CD4-positive, alpha-beta memory T cell (primary cell): ENCODE measurements at places on chromosomes 6 and 20.
A peak's percentile ranks its signal among the peaks of the same experiment; 100 is the strongest.

GRCh38 chr6:3797231-3798054 is 45.9 kb upstream of the PXDC1 start:
- H3K4me1 ChIP-seq: no peaks in the 10 kb centered on the region
- no peak for DNase-seq
- no peak overlapping the region for H3K4me3 ChIP-seq

DNA sequence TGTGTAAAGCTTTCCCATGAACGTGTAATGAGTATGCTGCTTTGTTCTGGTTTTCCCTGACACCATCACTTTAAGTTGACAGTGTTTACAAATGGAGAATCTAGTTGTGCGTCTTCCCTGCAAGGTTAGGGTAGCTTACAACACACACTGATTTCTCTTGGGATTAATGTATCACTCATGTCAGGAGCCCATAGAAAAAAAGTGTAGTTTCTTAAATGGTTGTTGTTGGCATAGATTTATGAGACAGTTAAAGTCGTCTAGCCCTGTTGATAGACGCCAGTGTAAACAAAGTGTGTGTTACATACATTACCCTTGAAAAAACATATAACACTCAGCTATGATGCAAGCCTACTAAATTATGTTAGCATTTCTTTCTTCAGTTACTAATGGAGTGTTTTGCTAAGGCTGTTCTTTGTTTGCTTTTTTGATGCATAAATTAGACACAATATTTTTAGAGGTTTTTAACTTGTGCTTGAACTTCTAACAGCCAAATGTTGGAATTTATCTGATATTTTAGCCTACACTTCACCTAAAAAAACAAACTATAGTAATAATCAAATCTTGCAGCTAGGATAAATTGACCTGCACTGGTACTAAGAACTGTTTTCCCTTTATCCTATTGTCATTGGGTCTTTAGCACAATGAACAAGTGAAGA is 88.6 kb downstream of the RNF217 start:
- no peaks in the 10 kb centered on the region for H3K36me3 ChIP-seq
- H3K4me3 ChIP-seq: no peak overlapping the region
- H3K4me1 ChIP-seq: no peaks in the 10 kb centered on the region
- H3K27ac ChIP-seq: no peak overlapping the region
- H3K27me3 ChIP-seq: no peaks in the 10 kb centered on the region
- no peak for DNase-seq

GRCh38 chr20:58330687-58331086 is 21.2 kb downstream of the RAB22A start:
- no peak overlapping the region for H3K27ac ChIP-seq
- no peak for DNase-seq
- peaks cover 3% of the 10 kb centered on the region for H3K36me3 ChIP-seq
- no peaks in the 10 kb centered on the region for H3K27me3 ChIP-seq
- H3K4me1 ChIP-seq: peaks cover 12% of the 10 kb centered on the region

DNA sequence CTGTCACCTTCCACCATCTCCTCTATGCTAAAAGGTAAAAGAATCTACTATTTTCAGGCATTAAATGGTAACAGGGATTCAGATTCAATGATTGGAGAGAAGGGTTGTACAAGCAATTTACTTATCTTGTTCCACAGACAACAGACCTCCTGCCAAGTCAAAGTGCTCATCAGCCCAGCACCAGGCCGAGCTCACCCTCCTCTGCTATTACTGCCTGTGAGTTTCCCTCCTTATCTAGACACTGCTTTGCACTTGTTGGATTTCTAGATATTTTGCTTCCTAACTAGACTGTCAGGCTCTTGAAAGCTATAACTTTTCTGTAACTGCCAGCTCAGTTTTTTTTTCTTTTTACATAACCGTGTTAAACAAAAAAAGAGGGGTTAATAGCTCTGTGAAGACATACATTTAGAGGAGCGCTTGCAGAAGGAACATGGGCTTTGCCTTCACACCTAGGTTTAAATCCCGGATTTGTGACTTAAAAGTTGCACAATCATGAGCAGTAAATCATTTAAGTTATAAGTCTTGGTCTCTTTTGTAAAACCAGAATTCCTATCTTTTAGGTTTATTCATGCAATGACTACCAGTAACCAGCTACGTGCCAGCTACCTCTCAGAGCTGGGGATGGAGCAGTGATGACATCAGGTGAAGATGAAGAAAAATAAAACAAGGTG is 1.1 kb upstream of the FAM162B start:
- no peak overlapping the region for H3K4me3 ChIP-seq
- H3K27ac ChIP-seq: no peak overlapping the region
- no peaks in the 10 kb centered on the region for H3K36me3 ChIP-seq
- no peaks in the 10 kb centered on the region for H3K4me1 ChIP-seq
- no peak for DNase-seq
- peaks cover 4% of the 10 kb centered on the region for H3K27me3 ChIP-seq

GRCh38 chr6:41940759-41941279 is 789 bp downstream of the CCND3 start:
- H3K27ac ChIP-seq: peak overlapping the region; percentile 80
- no peaks in the 10 kb centered on the region for H3K27me3 ChIP-seq
- H3K4me3 ChIP-seq: peak overlapping the region; percentile 76
- DNase-seq: peak; percentile 59

GRCh38 chr20:60428651-60429050 is 470.4 kb downstream of the CDH26 start:
- no peak for DNase-seq
- H3K27me3 ChIP-seq: no peaks in the 10 kb centered on the region
- no peaks in the 10 kb centered on the region for H3K4me1 ChIP-seq

GRCh38 chr6:104887350-104887749 is 27.6 kb upstream of the HACE1 start:
- no peaks in the 10 kb centered on the region for H3K27me3 ChIP-seq
- no peaks in the 10 kb centered on the region for H3K36me3 ChIP-seq
- H3K27ac ChIP-seq: no peak overlapping the region
- no peak overlapping the region for H3K4me3 ChIP-seq

GRCh38 chr6:134454794-134455193 is 136.9 kb upstream of the SGK1 start:
- peaks cover 14% of the 10 kb centered on the region for H3K4me1 ChIP-seq
- H3K27me3 ChIP-seq: no peaks in the 10 kb centered on the region
- H3K36me3 ChIP-seq: no peaks in the 10 kb centered on the region
- DNase-seq: no peak

GRCh38 chr6:153856929-153857376 is 182.1 kb upstream of the OPRM1 start:
- H3K4me1 ChIP-seq: no peaks in the 10 kb centered on the region
- no peaks in the 10 kb centered on the region for H3K36me3 ChIP-seq
- H3K4me3 ChIP-seq: no peak overlapping the region
- DNase-seq: no peak
- no peak overlapping the region for H3K27ac ChIP-seq

GRCh38 chr6:114274836-114275235 is 68.0 kb downstream of the HS3ST5 start:
- H3K27me3 ChIP-seq: no peaks in the 10 kb centered on the region
- H3K4me3 ChIP-seq: no peak overlapping the region
- H3K4me1 ChIP-seq: no peaks in the 10 kb centered on the region
- H3K27ac ChIP-seq: no peak overlapping the region
- no peaks in the 10 kb centered on the region for H3K36me3 ChIP-seq
- DNase-seq: no peak

GRCh38 chr6:91994787-91995186 is 1407.9 kb upstream of the MAP3K7 start:
- no peaks in the 10 kb centered on the region for H3K27me3 ChIP-seq
- no peaks in the 10 kb centered on the region for H3K36me3 ChIP-seq
- no peak overlapping the region for H3K27ac ChIP-seq

- H3K4me1 ChIP-seq: peaks cover 14% of the 10 kb centered on the region
- H3K27ac ChIP-seq: no peak overlapping the region
- no peak overlapping the region for H3K4me3 ChIP-seq
- DNase-seq: no peak
- H3K27me3 ChIP-seq: no peaks in the 10 kb centered on the region
Measured at GRCh38 chr6:108651340-108652227, 90.9 kb downstream of the FOXO3 start.

DNA sequence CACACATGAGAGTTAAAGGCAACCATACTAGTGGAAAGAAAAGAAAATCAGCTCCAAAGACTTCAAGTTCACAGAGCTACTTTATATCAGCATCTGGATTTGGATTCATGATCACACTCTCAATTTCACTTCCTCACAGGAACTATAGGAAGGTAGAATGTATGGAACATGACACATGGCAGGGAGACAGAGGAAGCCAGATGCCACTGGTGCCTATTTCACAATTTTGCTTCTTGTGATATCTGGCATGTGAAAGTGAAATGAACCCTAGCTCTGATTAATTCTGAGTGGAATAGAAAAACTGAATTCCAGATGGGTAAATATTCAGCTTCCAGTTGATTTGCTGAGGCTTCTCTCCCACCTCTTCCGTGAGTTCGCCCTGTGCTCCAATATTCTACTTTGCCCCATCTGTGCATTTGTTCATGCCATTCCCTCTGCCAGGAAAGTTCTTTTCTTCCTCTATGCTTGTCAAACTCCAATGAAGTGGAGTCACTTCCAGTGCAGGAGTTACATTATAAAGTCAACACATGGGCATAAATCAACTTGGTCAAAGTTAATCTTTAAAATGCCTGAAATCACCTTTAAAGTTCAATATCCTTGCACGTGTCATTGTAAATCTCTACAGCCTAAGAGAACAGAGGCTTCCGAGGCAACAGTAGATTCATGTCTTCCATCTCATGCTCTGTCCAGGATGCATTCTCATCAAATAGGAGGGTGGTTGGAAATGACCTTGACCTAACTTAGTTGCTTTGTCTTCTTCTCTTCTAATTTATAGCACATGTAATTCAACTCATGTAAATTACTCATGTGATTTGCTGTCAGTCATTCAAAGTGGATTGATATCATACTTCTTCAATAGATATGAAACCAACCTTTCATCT is 275.3 kb downstream of the HIVEP2 start:
- H3K27me3 ChIP-seq: no peaks in the 10 kb centered on the region
- H3K27ac ChIP-seq: no peak overlapping the region
- H3K4me1 ChIP-seq: no peaks in the 10 kb centered on the region
- no peaks in the 10 kb centered on the region for H3K36me3 ChIP-seq
- no peak for DNase-seq

GRCh38 chr20:5742041-5742440 is 8.2 kb upstream of the SHLD1 start:
- no peaks in the 10 kb centered on the region for H3K27me3 ChIP-seq
- peaks cover 19% of the 10 kb centered on the region for H3K4me1 ChIP-seq
- DNase-seq: no peak
- no peak overlapping the region for H3K4me3 ChIP-seq
- H3K36me3 ChIP-seq: no peaks in the 10 kb centered on the region
- no peak overlapping the region for H3K27ac ChIP-seq

- no peak overlapping the region for H3K27ac ChIP-seq
- DNase-seq: no peak
- no peaks in the 10 kb centered on the region for H3K27me3 ChIP-seq
- no peaks in the 10 kb centered on the region for H3K36me3 ChIP-seq
- no peak overlapping the region for H3K4me3 ChIP-seq
Measured at GRCh38 chr20:17659801-17660200, 22.2 kb downstream of the RRBP1 start.

DNA sequence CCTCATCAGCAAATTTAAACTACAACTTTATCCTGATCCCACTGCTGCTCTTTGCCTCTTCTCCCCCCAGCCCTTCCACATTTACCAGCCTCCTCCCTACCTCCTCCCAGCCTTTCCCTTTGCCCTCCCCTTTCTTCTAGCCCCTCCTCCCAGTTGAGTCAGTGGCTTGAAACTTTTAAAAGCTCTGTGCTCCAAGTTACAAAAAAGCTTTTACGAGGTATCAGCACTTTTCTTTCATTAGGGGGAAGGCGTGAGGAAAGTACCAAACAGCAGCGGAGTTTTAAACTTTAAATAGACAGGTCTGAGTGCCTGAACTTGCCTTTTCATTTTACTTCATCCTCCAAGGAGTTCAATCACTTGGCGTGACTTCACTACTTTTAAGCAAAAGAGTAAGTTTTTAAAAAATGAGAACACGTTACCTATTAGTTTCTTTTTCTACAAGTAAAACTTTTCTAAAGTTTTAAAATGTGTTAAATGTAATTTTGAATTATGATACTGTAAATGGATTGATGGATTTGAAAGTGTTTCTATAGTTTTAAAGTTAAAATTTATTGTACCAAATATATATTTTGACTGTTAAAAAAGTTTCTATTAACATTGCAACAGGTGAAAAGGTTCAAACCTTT is at the start of gene GJA1:
TSS of gene GJA1 (plus strand) at position 203 of the 626 bp plus-strand sequence. CDS start 11,202 bp downstream, outside the sequence.
- H3K36me3 ChIP-seq: no peaks in the 10 kb centered on the region
- DNase-seq: no peak
- peak within 1 kb of the TSS; percentile 5 for H3K4me3 ChIP-seq
- H3K4me1 ChIP-seq: peaks cover 23% of the 10 kb centered on the region

DNA sequence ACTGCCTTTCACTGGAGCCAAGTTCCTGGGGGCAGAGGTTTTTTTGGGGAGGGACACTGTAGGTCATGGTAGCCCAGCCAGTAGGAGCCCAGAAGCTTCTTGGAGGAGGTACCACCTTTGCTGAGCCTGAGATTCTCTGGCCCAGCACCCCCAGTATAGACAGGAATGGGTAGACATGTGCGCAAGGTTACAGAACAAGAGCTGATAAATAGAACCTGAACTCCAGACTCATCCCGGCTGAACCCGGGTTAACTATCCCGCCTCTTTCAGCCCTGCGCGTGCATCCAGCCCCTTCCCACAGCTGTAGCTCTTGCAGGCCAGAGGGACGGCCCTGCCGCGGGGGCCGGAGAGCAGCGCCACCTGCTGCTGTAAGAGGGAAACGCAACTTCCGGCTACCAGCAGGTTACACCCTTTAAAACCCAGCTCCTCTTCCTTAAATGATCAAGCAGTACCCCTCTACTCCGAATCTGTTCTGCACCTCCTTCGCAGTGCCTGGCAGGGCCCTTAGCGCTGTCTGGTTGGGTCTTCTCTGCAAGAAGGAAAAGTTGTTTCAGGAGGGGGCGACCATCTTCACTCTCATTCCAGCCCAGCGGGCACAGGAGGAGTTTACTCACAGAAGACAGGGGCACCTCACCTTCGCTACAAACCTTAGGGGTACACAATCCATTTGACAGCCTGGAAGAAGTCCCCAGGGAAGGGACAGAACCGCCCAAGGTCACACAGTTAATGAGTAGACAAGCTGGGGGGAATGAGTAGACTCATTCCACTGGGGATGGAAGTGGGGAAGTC is 7.5 kb downstream of the SRXN1 start:
- no peak overlapping the region for H3K4me3 ChIP-seq
- peaks cover 11% of the 10 kb centered on the region for H3K27me3 ChIP-seq

DNA sequence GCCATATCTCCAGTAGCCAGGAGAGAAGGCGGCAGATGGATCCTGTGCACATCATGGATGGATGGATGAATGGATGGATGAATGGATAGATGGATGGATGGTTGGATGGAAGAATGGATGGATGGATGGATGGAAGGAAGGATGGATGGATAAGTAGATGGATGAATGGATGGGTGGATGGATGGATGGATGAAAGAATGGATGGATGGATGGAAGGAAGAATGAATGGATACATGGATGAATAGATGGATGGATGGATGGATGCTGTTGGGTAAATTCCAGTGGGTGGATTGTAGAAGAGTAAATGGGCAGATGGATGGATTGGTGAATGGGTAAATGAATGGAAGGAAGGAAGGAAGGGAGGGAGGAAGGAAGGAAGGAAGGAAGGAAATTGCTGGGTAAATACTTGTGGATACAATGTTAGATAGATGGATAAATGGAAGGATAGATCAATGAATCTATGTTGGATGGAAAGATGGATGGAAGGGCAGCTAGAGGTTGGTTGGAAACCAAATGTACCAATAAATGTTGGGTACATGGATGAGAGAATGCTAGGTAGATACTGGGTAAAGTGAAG is 19.5 kb downstream of the PTGIS start:
- H3K4me1 ChIP-seq: no peaks in the 10 kb centered on the region
- no peak overlapping the region for H3K4me3 ChIP-seq
- H3K27me3 ChIP-seq: no peaks in the 10 kb centered on the region

- H3K4me3 ChIP-seq: no peak overlapping the region
- H3K27me3 ChIP-seq: no peaks in the 10 kb centered on the region
- no peak overlapping the region for H3K27ac ChIP-seq
- H3K36me3 ChIP-seq: no peaks in the 10 kb centered on the region
Measured at GRCh38 chr6:152057832-152058498, 250.5 kb downstream of the ESR1 start.
